ENCODE measurements at places on chromosomes 13 and 19.

GRCh38 chr13:22332416-22332815, 661.5 kb downstream of the FGF9 start:
- no peak for DNase-seq

- no peak for DNase-seq
These were observed 162.1 kb upstream of the MIR17HG start for GRCh38 chr13:91185294-91185863.

GRCh38 chr19:29119590-29119989, 93.4 kb downstream of the UQCRFS1 start:
- no peak for DNase-seq

DNA sequence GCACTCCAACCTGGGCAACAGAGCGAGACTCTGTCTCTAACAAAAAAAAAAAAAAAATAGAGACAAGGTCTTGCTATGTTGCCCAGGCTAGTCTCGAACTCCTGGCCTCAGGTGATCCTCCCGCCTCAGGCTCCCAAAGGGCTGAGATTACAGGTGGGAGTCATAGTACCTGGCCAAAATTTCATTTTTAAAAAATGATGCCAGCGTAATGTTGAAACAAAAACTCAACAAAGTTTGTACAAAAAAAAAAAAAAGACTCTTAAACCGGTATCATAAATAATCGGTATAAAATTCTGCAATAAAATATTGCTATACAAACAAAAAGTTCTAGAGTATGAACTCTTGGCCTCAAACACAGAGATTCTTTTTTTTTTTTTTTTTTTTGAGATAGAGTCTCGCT, 3.5 kb downstream of the GMFG start:
- no peak for DNase-seq

GRCh38 chr19:29576046-29576606, 30.0 kb upstream of the POP4 start:
- peak; percentile 21 for DNase-seq

GRCh38 chr13:72570019-72570418, 157.4 kb downstream of the MZT1 start:
- DNase-seq, result no peak

GRCh38 chr13:40476175-40476958, 190.1 kb downstream of the FOXO1 start:
- DNase-seq, result no peak

DNA sequence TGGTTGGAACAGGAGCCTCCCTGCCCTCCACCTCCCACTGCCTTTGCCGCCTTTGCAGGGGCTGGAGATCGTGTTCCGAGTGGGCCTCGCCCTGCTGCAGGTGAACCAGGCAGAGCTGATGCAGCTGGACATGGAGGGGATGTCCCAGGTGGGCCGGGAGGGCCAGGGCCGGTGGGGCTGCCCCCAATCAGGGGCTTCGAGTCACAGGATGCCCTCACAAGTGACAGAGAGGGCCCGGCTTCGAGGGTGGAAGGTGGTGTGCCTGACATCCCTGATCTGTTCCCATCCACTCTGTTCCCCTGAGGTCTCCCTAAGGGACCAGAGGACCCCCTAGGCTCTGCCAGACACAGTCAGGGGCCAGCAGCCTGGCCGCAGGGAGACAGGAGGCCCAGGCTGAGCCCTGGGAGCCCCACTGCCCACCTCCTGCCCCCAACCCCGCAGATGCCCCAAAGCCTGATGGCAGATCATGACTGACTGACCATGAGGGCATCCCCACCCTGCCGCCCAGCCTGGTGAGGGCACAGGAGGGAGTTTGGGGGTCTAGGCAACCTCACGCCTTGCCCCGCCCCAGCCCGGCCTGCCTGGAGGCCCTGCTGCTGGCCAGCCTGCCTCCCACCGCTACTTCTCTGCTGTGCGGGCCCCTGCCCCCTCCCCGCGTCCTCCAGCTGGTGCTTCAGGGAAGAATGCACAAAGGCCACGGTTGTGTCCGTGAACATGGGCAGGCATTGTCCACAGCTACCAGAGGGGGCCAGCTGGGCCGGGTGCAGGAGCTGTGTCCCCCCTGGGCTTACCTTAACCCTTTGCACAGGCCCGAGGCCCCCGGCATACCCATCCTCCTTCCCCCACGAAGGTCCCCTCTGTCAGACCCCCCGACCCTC, 21.8 kb downstream of the EVI5L start:
- no peak for DNase-seq

DNA sequence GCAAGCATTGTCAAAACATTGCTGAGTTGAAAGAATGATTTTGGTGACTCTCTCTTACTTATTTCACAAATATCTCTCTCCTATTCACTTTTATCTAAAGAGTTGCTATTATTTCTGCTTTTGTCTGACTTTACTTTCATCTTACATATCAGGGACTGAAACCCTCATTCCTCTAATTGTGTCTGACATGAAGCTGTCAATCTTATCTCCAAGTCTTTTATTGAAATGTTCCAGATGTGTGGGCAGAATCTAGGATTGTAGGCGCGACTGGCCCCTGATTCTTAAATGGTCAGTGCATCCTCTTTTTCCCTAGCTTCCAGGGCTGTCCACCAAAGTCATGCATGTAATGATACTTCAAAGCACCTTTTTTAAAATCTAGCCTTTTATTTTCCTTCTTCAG, 174.6 kb downstream of the NDFIP2 start:
- DNase-seq, result no peak

- DNase-seq, result no peak
These were observed 49.8 kb downstream of the ACSBG2 start for GRCh38 chr19:6185093-6185834.

- no peak for DNase-seq
These were observed 6.0 kb upstream of the TCF3 start for GRCh38 chr19:1658150-1659083.

DNA sequence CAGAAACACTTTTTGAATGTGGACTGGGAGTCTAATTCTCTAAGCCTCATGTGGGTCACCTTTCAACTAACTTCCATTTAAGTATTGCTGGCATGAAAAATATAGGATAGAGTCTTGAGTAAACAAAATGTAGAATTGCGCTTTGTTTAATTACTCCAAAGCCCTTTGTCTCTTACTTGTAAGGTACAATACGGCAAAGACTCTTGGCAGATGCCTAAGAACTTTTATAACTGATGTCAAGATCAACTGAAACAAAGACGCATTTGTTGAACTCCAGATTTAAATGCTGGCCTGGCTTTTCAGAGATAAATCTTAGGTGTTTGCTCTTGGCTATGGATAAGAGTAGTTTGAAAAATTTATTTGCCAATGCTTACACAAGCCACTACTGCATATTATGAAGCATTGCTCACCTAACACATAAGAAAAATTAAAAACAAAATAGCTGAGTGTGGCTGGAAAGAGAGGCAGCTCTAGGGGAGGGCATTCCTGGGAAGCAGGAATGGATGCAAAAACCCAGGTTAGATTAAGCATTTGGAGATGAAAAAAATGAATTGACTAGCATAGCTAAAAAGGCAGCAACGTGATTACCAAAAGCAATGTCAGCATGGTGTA, 107.3 kb upstream of the STARD13 start:
- no peak for DNase-seq

DNA sequence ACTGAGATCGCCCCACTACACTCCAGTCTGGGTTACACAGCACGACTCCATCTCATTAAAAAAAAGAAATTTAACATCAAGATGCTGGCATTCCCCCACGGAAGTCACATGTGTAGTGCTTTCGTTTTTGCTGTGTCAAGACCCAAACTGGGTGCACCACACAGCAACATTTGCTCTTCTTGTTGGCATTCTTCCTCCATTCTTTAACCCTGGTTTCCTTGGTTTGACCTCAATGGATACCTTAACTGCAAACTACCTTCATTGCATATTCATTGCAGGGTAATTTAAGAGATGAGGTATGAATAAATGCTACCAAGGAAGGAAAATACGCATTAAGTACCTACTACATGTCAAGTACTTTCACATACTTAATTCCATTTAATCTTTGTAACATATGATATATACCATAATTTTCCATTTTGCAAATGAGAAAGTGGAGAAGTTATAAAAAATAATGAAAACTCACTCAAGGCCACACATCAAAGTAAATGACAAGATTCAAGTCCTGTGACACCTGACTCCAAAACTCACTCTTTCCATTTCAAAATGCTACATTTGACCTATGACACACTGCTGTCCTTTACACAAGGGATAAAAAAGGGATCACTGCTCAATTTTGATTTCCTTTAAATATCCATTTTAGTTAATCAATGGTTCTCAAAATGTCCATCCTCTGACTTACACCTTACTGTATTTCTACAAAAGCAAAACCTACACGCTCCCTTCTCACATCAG, 59.2 kb downstream of the STK24 start:
- peak; percentile 50 for DNase-seq

- no peak for DNase-seq
These were observed 49.9 kb downstream of the GNG7 start for GRCh38 chr19:2652504-2653099.

DNA sequence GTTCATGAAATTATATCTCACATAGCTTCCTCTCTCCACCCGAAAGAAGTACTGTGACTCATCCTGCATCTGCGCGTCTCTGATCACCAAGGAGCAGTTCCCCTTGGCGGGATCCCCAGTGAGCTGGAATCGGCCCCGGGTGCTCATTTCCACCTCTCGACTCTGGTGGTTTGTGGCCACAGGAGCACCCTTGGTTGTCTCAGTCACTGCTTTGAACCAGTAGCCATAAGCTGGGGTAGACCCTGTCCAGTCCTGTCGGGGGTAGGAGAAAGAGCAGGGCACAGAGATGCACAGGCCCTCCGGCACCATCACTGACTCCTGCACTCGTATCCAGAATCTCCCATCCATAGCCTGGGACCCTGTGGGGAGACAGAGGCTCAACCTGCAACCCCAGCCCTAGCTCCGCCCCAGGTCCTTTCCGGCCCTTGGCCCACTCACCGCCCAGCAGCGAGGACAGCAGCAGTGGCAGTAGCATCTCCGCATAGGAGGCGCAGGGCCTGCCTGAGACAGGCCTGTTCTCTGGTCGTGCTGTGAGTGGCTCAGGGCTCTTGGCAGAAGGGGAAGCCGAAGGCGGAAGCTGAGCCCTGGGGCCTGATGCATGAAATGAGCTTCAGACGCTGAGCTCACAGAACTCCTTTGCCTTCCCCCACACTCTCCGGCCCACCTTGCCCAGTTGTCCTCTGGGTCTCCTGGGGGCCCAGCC, at the start of gene SIGLEC10:
TSS of gene SIGLEC10 (minus strand) at position 536 of the 703 bp plus-strand sequence. CDS start at position 475, 61 bp downstream.
- peak; percentile 43 for DNase-seq

- DNase-seq, result peak; percentile 27
These were observed 58.8 kb upstream of the ZNF681 start for GRCh38 chr19:23817519-23817918.

- DNase-seq, result no peak
These were observed 12.4 kb upstream of the TINCR start for GRCh38 chr19:5580161-5580571.

DNA sequence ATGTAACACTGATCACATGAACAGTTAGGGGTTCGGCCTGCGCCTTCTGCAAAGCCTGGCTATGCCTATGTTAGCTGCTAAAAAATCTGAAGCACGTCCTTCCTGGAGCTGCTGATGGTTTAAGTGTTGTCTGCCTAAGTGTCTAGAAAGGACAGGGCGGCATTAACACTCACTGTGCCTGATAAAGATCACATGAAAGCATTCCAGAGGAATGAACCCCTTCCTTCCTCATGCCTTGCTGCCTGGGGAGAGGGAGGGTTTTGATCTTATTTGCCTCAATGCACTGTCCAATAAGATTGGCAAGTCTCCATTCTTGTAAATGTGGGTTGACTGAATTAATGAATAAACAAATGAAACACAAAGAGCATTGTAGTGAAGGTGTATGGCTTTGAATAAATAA, 5.2 kb downstream of the DOCK9 start:
- no peak for DNase-seq

DNA sequence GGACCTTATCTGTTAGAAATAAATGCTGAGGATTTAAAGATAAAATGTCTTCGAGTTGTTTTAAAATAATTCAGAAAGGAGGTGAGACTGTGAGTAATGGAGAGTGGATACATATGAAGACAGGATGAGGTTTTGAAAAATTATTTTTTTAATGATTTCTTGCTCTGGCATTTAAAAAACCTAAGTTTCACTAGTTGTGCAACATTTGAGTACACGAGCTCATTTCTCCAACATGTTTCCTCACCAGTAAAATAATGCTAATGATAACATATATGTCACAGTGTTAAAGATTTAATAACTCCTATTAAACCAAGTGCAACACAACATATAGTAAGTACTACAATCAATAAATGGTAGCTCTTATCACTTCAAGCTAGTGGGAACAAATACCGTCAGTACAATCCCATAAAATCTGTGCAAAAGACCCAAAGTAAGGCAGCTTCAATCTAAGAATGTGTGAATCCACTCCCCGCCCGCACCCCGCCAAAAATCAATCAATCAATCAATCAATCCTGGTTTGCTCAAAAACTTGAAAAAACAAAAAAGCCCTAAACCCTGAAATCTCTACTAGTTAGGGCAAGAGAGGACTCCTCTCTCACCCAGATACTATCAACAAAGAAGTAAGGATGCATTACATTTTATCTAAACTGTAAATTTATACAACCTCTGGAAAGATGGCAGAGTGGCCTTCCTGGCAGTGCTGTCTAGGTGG, 1.3 kb downstream of the ALG5 start:
- DNase-seq, result no peak

- peak; percentile 74 for DNase-seq
These were observed 23.1 kb downstream of the LRFN3 start for GRCh38 chr19:35959040-35959967.

Measured in stimulated activated CD4-positive, alpha-beta T cell treated with anti-CD3 and anti-CD28 coated beads, Interleukin-2, amount 100 ng/mL, for 24 hours (primary cell).